ENCODE measurements at places on chromosomes 6 and 20. TPM values are rescaled to one million over a fixed set of nuclear protein-coding genes. Genes with fewer than 3 reads are reported as not detected.

Gene ENPP5
- not detected for total RNA-seq

GRCh38 chr6:63792736-63793464 lies 157.3 kb downstream of the PHF3 start:
- no peak for DNase-seq

Gene GSTA2
- not detected for total RNA-seq

DNA sequence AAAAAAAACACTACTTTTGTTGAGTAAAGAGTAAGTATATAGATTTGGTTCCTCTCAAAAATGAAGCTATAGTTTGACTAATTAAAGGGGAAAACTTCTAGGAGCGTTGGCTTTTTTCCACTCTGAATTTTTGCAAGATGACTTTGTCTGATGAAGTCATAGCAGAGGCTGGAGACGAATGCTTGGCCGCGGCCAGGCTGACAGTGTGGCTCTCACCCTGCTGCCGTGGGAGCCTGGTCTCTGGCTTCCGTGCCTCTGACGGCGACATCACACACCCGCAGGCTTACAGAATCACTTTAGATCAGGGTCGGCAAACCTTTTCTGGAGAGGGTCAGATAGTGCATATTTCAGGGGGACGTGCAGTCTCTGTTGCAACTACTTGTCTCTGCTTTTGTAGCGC lies 145.0 kb downstream of the PHACTR3 start:
- no peak for DNase-seq

GRCh38 chr6:152343735-152344360 lies 293.3 kb downstream of the SYNE1 start:
- DNase-seq, result no peak
